ENCODE measurements at places on chromosomes 5 and 9.
A peak's percentile ranks its signal among the peaks of the same experiment; 100 is the strongest.

GRCh38 chr5:172904643-172905345 lies 54.4 kb upstream of the RPL26L1 start:
- DNase-seq = no peak

DNA sequence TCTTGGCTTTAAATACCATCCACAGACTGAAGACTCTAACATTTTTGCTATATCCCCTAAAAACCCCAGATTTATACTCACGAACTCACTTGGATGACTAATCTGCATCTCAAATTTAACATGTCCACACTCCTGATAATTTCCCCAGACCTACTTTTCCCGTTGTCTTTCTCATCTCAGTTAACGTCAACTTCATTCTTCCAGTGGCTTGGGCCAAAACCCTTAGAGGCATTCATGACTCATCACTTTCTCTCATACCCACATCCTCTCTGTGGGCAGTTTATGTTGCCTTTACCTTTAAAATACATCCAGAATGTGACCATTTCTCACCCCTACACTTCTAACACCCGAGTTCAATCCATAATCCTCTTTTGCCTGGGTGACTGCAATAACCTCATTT lies 96.7 kb downstream of the EDIL3 start:
- no peak for DNase-seq

DNA sequence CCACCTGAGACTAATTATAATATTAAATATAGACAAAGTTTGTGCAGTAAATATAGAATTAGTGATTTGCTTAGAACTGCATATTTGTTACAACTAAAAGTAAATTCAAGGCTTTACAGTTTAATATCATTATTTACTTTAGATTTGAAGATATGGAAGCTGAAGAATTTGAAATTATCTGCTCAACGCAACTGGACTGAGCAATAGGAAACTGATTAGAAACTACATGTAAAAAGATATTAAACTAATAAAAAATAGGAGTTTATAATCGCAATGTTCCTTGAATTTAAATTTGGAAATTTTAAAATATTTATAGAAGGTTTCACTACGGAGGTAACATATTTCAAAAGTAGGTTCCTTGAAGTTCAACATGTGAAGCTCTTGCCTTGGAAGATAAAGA lies 55.2 kb downstream of the CDH10 start:
- DNase-seq = no peak

- no peak for DNase-seq
These were observed 1767.7 kb downstream of the EFNA5 start for GRCh38 chr5:105903069-105903468.

- no peak for DNase-seq
These were observed 31.6 kb downstream of the ENC1 start for GRCh38 chr5:74608736-74609601.

- no peak for DNase-seq
These were observed 18.1 kb downstream of the MED27 start for GRCh38 chr9:132061526-132061925.

DNA sequence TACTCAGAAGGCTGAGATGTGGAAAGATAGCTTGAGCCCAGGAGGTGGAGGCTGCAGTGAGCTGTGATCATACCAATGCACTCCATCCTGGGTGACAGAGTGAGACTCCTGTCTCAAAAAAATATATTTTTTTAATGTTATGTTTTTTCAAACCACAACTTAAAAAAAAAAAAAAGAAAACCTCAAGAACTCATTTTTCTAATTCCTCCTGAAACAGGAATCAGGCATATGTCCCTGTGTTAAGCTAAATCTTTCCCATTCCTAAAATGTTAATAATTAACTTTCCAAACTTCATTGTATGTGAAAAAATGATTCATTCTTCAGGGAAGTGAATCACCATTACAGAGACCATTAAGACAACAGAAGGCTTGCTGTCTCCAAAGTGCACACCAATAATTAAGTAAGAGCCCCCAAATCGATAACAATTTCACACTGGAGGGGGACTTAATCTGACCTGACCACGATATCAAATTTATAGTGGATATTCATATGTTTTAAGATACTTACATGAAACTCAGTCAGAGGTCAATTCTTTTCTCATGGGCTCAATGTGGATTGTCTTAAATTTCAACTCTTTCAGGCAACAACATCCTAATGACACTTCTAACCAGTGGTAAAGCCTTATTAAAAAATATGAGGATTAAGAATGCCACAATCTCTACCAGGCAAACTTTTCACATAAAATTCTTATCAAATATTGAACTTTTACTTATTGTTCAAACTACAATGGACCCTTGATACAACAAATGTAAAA lies 5.2 kb downstream of the CEMIP2 start:
- DNase-seq = no peak

GRCh38 chr5:179153921-179154345 lies 93.8 kb downstream of the ZNF354C start:
- no peak for DNase-seq

DNA sequence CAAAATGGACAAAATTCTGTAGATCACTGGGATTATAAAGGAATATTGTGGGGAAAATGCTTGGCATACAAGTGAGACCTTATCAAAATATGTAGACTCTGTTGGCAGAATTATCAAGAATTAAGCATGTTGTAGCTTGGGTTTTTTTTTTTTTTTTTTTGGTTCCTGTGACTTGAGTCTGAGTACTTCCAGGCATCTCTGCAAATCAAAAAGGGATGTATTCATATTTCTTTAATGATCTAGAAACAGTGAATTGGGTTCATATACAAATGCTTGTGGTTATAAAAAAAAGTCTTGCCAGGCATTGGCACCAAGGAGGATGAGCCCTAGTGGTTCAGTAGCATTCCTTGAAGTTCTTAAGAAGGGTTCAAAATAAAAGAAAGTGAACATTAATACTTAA lies 292.2 kb downstream of the ARHGAP26 start:
- no peak for DNase-seq

DNA sequence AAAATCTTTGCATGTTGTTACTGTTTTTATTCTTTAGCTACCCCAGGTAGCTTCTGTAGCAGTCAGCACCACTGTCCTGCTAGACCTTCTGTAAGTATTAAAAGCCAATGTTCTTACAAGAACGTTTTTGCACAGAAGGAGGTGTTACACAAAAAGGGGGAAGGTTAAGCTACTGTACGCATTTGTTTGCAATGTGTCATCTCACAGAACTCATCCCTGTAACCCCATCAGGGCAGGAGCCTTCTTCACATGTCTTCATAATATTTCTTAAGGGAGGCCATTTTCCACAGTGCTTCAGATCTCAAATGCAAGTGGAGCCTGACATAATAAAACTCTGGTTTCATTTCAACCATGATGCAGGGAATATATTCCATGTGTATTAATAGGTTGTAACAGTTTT lies 67.9 kb downstream of the OSMR start:
- DNase-seq = no peak

GRCh38 chr5:30103052-30103451 lies 1090.4 kb upstream of the CDH6 start:
- DNase-seq = no peak

GRCh38 chr5:133284306-133284705 lies 232.5 kb downstream of the HSPA4 start:
- no peak for DNase-seq

- no peak for DNase-seq
These were observed 87.7 kb upstream of the TRIM32 start for GRCh38 chr9:116599342-116599884.

- no peak for DNase-seq
These were observed 57.8 kb upstream of the RAI14 start for GRCh38 chr5:34598177-34598794.

GRCh38 chr9:92141144-92142129 lies 26.2 kb upstream of the SPTLC1 start:
- DNase-seq = peak; percentile 51

DNA sequence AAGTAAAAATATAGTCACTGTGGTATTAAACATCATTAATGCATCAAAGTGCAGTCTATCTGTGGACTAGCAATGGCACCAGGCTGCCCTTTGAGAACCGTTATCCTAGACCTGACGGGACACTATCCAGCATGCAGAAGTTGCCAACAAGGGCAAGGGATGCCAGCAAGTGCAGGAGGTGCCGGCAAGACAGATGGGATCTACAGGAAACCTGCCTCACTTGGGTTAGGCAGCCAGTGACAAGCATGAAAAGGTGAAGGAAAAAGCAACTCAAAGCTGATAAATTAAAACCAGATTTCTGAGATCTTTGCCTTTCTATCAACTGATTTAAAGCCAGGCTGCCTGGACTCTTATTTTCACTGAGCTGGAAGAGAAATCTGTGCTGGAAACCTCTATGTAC lies 315.2 kb upstream of the PDE4D start:
- DNase-seq = no peak

- no peak for DNase-seq
These were observed 20.4 kb downstream of the FOXE1 start for GRCh38 chr9:97873425-97873824.

GRCh38 chr5:208449-209114 lies 9.4 kb downstream of the CCDC127 start:
- no peak for DNase-seq

DNA sequence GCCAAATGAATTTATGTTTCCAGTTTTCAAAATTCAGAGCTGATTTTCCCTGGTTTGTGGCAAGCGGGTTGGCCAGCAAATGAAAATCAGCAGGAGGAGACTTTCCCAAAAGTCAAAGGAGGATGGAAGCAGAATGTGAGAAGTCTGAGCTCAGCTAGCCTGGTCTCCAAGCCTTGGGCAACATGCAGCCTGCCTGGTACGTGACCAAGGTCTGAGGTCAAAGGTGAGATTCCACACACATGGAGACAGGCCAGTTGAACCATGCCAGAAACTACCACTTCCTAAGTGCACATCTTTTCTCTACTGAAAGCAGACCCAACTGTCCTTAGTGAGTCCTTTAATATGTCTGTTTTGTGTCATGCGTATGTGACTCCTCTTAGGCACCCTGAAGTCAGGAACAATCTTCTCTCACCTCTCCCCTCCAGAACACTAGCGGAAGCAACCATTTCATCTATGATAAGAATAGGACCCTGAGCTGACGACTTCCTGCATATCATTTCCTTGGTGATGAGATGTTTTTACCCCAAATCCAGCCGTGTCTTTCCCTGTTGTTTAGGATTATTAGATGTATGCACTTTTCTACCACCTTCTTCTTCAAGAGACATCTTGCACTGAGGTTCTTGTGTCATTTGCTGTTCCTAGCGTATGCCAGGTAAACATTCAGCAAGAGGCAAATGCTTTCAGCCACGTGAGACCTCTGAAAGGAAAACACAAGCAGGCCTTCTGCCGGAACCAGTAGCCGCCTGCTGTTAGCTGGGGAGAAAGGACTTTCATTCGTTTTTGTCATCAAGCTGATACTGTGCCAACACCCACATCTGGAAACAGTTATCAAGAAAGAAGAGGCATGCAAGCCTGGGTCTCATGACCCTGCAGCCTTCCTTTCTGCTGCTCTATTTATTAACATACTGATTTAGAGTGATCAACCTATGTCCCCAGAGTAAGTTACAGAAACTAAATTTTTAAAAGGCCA lies 9.7 kb upstream of the TGFBI start:
- no peak for DNase-seq

DNA sequence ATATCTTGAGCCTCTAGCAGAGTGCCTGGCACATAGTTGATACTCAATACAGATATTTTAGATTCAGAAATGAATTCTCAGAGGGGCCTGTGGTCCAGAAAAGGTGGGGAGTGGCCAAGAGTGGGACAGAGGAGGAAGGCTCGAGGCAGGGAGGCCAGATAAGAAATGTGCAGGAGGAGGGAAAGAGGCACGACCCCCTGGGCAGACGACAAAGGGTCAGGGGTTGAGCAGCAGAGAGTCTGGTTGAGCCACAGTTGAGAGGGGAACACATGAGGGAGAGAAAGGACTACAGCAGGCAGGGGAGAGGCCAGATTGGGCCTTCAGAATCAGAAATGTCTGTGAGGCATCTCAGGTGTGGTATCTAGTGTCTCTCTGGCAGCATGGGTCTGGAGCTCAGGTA lies 89.1 kb downstream of the PSD2 start:
- no peak for DNase-seq

DNA sequence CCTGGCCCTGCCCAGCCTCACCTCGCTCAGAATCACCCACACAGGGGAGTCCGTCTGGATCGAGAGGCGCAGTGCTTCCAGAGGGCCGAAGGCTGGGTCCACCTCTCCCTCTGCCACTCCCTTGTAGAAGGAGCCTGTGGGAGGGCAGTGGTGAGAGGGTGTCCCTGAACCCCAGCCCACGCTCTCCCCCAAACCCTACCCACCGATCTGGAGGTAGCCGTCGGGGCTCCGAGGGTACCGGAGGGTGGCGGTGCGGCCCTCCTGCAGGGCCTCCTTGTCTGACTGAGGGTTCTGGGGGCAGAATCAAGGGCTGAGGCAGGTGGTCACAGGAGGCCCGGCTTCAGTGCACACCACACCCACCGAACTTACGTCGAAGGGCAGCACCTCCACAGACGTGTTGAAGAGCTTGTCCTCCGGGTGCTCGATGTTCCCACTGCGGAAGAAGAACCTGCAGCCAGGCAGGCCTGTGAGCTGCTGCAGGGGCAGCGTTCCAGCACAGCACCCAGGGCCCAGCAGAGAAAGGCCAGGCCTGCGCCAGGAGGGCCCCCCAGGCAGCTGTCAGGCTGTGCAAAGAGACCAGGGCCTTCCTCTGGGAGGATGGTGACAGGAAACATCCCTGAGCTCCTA lies 4.5 kb downstream of the LTC4S start:
- no peak for DNase-seq

DNA sequence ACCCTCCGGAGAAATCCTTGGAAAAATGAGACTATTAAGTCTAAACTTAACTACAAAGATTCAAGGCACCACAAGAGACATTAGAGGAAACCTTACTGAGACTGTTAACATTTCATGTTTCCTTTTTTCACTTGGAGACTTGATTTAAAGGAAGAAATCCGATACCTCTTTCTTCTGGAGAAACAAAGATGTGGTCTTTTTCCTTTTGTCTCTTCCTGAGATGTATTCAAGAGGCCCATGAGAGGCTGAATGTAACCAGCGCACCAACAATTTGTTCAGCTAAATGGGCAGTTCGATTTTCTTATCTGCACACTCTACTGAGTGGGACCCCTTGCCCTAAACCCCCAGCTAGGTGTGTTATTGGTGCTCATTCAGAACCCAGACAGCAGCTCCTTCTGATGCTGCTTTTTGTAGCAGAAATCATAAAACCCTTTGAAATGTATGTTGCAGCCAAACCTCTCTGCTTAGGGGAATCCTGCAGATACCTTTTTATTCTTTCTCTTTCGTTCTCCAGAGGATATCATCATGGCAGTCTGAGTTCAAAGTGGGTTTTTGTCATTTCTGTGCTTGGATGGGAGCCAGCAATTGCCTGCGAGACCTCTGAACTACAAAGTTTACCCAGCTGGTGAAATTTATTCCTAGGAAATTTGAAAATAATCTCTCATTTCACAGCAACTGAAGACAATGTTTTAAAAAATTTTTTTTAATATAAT lies 41.9 kb upstream of the ACTBL2 start:
- no peak for DNase-seq

GRCh38 chr9:122318284-122318683 lies 52.5 kb upstream of the PTGS1 start:
- no peak for DNase-seq

- DNase-seq = no peak
These were observed 146.8 kb upstream of the TBC1D2 start for GRCh38 chr9:98402019-98402840.

- no peak for DNase-seq
These were observed 252.6 kb downstream of the ADAMTSL1 start for GRCh38 chr9:18726546-18726945.
